ENCODE measurements at places on chromosomes 3 and 15.

GRCh38 chr15:40770147-40770721 lies 454 bp downstream of the C15orf62 start:
- DNase-seq: no peak

DNA sequence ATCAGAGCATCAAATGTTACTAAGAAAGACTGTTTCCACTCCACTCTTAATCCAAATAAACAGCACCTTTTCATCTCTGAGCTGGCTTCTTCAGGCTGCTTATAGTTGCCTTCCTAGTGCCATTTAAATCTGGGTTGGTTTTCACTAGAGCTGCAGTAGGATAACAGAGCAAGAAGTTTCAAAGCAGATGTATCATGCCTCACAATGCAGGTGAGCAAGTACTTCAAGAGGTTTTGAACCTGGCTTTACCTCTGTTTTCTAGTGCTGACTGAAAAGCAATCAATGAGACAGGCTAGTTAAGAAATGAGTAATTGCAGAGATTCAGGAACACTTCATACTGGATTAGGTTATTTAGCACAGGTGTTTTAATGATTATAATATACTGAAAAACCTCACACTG lies 147.7 kb upstream of the SATB1 start:
- no peak for DNase-seq

DNA sequence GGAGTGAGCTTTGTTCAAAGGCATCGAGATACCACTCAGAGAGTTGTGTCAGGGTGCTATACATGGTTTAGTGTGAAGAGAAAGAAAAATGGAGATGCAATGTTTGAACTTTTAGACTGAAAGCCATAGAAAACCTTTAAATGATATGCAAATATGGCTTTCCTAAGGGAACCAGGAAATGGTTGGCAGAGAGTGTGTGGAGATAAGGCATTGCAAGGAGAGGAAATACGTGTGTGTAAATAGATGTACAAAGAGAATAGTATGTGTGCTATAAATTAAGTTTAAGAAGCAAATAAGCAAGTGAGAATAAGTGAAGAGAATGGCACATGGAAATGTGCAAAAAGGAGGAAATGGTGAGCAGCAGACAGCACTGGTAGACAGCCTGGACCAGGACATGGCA lies 198.1 kb downstream of the SLC9A9 start:
- no peak for DNase-seq

DNA sequence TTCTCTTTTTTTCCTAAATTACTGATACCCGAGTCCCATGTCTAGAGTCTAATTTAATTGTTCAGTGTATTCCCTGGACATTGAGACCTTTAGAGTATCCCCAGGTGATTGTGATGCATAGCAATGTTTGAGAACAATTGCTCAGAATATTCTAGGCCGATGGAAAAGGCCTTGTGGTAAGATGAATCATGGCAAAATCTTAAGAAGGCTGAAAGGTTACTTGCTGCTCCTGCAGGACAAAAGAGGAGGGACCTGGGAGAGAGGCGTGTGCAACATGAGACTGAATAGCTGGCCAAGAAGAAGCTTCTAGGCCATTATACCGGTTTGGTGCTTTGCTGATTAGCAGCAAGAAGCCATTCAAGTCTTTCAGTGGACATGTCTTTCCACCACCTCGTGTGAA lies 256.6 kb downstream of the ROBO2 start:
- no peak for DNase-seq

DNA sequence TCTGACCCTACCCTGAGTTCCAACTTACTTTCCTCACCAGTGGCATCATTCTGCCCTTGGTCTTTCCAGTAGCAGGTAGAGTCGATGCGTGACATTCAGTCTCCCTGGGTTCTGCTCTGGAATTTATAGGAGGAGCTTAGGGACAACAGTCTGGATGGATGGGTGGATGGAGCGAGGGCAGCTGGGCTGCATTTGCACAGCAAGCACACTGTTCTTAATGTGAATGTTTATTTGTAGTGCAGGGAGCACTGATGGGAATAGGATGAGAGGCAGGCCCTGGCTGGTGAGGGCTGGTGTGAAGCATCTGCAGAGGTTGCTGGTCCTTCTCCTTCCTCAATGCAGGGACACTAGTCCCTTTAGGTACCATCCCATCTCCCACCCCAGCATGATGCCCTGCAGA lies 176.2 kb downstream of the EPHB1 start:
- no peak for DNase-seq

- DNase-seq: no peak
Measured at GRCh38 chr3:116226266-116226665, 219.0 kb downstream of the LSAMP start.

DNA sequence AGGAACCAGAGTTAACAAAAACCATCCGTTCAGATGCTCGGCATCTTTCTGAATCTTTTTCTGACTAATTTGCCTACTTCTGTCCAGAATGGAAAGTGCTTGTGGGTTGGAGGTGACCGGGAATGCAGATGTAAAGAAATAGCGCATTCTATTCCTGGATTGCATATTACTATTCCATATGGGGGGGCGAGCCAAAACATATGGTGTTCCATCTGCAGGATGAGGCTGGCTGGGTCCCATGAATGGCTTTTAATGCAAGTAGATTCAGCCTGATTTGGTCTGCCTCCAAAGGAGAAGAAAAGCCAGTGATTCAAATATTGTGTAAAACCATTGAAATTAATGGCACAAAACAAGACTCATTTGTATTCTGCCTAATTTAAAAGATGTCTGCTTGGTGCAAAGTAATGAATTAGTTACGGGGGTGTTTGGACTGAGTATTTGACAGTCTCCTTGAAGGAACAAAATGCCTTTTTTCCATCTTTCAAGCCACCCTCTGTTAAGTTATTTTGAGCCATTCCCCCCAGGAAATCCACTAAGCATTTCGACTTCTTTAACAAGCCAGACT lies 99.0 kb downstream of the ST8SIA2 start:
- DNase-seq: no peak

- no peak for DNase-seq
Measured at GRCh38 chr3:141796889-141797781, 33.9 kb downstream of the GRK7 start.

- DNase-seq: no peak
Measured at GRCh38 chr3:24965706-24966385, 462.2 kb upstream of the RARB start.

GRCh38 chr3:78894787-78895186 lies 873.0 kb downstream of the ROBO1 start:
- DNase-seq: no peak

DNA sequence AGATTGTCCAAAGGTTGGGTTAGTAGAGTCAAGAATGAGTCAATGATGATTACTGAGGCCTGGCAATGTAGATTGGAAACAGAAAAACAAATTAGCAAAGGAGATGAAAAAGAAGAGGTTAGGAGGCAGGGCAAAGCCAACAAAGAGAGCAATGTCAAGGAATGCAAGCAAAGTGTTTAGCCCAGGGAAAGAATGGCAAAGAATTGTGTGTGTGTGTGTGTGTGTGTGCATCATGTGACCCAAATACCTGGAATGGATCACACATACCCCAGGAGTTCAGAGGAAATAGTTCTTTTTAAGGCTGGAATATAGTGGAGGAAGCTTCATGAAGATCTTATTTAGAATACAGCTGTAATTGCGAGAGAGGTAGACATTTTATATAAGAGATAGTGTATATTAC lies 831.7 kb upstream of the ARPP21 start:
- no peak for DNase-seq

DNA sequence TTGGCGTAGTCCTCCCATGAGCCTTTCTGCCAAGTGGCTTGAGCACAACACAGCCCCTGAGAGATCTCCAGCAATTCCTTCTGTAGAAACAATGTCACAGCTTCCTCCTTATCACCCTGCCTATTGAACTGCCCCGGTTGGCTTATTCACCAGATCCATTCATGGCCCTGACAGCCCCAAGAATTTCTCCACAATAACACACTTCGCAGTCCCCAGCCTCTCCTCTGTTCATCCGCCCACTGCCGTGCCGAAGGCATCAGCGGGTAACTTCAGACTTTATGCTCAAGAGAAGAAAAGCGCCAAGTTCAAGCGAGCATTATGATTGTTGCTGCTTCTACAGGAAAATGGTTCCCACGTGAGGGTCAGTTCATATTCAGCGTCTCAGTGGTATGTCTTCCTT lies 403.9 kb downstream of the VPS13C start:
- DNase-seq: no peak

DNA sequence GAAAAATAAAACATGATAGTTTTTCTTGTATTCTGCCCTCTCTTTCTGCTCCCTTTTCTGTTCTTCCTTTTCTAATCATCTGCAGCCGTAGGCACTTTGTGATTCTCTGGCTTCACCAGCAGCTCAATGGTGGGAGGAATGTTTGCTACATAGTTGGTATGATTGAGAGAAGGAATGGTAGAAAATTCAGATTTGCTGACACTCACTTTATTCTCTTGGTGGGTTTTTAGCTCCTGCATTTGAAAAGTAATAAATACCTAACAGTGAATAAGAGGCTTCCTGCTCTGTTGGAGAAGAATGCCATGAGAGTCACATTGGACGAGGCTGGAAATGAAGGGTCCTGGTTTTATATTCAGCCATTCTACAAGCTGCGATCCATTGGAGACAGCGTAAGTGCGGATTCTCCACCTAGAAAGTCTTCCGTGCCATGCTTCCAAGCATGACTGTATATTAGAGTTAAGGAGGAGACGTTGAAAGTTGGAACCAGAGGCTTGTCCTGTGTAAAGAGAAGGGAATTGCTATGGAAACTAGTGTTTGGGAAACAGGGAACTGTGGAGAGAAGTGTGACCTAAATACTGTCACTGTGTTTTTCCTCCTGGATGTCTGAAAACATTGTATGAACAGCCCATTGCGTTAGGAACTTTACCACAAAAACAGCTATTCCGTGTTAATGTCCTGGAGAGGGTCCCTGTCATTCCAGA lies 148.9 kb downstream of the ITPR1 start:
- DNase-seq: no peak

- DNase-seq: no peak
Measured at GRCh38 chr3:30500666-30501399, 105.6 kb upstream of the TGFBR2 start.

GRCh38 chr3:101970905-101971304 lies 121.6 kb downstream of the NFKBIZ start:
- DNase-seq: no peak

DNA sequence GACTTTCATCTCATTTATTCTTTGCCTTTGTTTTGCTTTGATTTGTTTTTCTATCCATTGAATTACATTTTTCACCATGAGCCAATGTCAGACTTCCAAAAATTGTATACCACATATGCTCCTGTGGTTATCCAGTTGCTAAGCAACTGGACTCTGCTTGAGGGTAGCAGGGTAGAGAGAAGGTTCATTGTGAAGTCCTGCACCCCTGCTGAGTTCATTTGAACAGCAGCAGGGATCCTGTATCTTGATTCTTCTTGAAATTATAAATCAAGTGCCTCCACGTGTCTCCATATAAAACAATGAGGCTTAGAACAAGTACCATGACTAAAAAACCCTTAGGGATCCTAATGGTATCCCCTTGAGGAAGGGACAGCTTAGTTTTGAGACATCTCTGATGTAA lies 449.3 kb downstream of the ROBO2 start:
- no peak for DNase-seq

DNA sequence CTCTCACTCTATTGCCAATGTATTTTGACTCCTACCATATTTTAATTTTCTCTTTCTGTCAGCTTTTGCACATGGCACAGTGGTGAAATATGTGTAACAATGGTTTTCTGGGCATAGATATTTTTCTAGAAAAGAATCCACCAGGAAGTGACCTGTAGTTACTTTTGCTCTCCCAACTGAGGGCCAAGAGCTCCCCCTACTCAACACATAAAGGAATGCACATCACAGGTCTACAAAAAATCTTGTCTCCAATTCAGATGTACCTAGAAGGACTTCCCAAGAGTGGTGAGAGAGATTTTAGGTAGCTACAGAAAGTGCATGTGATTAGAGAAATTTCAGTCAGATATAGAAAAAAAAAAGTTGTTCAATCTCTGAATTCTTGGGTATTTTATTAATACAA lies 15.6 kb downstream of the CPA3 start:
- DNase-seq: no peak

GRCh38 chr3:104952146-104952972 lies 414.4 kb upstream of the ALCAM start:
- DNase-seq: peak; percentile 87

DNA sequence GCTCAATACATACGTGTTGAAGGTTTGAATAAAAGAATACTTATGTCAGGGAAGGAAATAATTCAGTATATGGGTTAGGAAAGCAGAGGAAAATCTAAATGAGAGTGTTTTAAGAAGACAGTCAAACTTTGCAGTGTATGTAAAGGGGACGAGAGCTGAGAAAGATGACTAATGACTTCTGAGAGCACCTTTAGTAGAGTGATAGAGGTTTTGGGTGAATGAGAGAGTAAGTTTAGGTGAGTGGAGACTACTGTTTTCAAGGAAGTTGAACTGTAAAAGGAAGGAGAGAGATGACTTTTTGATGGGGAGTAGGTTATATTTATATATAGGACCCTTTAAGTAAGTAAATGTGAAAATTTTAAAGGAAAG lies 9.4 kb downstream of the TBC1D23 start:
- DNase-seq: no peak

DNA sequence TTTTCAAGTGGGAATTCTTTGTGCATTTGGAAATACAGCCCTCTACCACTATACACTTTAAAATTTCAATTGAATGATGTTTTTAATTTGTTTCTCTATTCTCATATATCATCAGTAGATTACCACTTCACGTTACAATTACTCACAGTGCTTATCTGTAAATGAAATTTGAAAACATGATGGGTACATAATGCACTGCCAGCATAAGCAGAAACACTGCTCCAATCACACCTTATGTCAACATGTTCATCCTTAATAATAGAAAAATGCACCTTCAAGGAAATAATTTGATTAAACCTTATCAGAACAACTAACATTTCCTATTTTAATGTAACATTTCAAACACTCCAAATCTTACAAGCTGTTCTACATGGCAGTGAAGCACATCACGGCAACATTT lies 718.4 kb downstream of the GBE1 start:
- no peak for DNase-seq

DNA sequence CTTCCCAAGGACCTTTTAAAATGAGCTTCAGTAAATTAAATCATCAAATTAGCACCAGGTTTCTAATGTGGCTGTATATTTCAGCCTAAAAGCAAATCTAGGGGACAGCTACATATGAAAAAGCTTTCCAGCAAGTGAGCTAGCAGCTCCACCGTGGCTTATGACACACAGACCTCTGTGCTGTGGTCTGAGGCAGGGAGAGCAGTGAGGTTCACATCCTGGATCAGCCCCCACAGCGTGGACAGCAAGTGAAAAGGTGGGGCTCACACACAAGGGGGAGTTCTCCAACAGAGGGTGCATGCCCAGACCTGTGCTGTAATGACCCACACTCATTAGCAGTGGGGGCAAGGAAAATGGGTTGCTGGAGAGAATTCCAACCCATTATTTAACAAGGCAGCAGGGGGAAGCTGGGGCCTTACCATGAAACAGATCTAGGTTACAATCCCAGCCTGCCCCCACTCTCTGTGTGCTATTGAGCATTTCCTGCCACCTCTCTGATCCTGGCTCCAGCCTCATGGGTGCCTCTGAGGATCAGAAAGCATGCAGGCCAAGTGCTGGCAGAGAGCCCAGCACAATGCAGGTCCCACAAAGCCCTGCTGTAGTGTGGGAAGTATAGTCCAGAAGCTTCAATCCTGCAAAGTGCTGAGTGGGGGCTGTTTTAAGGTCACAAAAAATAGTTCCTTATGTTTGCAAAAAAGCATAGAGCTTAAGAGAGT lies 48.2 kb downstream of the RASGRF1 start:
- no peak for DNase-seq

GRCh38 chr15:40923551-40923950 lies 5.6 kb upstream of the DLL4 start:
- no peak for DNase-seq
